ENCODE measurements at places on chromosomes 5 and 9.

DNA sequence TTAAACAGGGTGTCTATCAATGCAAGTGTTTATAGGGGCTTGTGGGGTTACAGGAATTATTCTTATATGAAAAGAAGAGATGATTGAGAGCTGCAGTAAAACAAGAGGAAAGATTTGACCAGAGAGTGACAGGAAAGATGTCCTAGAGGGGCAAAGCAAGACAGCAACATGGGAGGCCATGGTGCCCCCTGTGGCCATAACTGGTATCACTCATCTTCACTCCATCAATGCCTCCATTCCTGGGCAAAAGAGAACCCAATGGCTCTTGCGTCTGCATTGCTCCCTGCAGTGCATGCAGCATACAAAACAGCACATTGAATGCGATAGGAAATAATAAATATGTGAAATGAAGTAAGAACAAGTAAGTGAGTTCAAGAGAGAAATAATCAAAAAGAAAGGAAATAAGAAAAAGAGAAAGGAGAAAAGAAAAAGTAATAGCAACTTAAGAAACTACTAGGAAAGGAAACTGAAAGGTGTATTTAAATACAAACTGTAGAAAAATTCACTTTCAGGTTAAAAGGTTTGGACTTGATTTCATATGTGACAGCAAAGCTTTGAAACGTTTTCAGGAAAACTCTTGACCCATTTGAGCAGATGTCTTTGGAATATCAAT lies 206.6 kb downstream of the SEMA5A start:
- DNase-seq = no peak

GRCh38 chr9:98228392-98229089 lies 26.9 kb downstream of the TBC1D2 start:
- DNase-seq = no peak

- no peak for DNase-seq
These were observed 6.8 kb downstream of the MRPL36 start for GRCh38 chr5:1792842-1793266.

DNA sequence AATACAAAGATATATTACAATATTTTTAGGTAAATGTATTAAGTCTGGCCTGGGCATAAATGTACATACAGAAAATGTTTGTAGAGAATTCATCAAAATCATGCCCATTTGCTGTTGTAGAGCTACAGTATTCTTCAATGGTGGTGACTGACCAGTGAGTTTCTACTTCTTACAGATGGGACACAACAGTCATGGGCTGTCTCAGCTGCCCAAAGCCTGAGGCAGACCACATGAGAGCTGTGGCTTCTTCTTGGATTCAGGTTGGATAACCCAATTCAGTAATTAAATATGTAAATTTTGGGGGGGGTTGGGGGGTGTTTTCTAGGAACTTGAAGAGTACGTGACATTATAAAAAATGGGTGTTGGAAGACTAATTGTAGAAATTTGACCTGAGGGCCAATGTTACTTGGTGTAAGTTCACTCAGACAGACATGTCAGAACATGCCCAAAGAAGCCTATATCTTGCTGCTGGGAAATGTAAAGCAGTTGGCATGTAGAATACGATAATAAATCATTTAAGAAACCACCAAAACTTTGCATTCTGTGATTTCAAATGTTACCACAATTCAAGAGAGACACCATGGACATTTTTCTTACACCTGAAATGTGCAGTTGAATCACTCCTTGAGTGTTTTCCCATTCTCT lies 17.9 kb downstream of the STARD4 start:
- DNase-seq = no peak

DNA sequence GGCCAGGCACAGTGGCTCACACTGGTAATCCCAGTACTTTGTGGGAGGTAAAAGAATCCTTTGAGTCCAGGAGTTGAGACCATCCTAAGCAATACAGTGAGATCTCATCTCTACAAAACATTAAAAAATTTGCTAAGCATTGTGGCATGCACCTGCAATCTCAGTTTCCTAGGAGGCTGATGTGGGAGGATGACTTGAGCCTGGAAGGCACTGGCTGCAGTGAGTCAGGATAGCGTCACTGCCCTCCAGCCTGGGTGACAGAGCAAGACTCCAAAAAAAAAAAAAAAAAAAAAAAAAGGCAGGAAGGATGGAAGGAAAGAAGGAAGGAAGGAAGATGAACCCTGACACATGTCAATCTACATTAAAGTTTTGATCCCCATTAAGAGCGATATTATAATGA lies 1452.2 kb upstream of the ACO1 start:
- no peak for DNase-seq

DNA sequence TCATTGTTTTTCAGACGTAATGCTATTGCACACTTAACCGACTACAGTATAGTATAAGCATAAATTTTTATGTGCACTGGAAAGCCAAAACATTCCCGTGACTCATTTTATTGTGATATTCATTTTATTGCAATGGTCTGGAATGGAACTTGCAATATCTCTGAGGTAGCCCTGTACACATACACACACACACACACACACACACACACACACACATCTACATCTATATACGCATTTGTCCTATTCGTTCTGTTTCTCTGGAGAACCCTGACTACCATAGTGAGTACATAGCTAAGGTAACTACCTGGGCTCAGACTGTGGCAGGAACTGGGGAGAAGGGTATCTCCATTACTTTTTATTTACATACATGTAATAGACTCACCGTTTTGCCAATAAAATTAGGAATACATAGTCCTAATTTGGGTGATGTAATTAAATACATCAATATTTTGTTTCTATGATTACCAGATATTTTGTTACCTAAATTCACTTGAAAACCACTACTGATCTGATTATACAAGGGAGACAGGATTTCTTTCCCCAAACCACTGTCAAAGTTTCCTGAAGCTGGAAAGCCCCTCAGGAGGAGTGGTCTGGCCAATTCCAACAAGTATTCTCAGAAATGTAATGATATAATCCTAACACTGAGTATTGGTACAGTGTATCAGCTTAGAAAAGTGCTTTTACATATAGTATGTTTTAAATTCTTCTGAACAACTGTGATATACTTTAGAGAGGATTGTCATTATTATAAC lies 74.0 kb upstream of the PLPP1 start:
- no peak for DNase-seq

- DNase-seq = no peak
These were observed 67.5 kb upstream of the CCNG1 start for GRCh38 chr5:163369776-163370385.

DNA sequence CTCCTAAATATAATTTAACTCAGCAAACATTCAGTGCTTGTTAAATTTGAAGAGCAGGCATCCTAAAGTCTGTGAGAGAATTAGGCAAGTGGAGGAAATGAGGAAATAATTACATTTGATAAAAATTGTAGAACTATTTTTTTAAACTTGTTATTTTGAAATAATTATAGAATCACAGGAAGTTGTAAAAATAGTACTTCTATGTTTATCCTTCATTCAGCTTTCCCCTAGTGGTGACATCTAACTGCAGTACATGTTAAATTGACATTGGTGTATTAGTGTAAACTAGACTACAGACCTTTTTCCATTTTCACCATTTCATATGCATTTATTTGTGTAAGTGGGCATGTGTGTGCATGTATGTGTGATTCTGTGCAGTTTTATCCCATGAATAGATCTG lies 51.6 kb downstream of the F2RL2 start:
- no peak for DNase-seq

DNA sequence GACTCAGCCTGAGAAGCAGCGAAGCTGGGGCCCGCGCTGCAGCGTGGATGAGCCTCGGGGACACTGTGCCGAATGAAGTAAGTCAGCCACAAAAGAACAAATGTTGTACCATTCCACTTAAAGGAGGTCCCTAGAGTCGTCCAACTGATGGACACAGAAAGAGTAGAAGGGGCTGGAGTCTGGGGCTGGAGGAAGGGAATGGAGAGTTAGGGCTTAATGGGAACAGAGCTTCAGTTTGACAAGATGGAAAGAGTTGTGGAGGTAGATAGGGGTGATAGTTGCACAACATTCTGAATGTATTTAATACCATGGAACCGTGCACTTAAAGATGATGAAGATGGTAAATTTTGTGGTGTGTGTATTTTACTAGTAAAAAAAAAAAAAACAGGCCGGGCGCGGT lies 119.9 kb downstream of the EHMT1 start:
- no peak for DNase-seq

DNA sequence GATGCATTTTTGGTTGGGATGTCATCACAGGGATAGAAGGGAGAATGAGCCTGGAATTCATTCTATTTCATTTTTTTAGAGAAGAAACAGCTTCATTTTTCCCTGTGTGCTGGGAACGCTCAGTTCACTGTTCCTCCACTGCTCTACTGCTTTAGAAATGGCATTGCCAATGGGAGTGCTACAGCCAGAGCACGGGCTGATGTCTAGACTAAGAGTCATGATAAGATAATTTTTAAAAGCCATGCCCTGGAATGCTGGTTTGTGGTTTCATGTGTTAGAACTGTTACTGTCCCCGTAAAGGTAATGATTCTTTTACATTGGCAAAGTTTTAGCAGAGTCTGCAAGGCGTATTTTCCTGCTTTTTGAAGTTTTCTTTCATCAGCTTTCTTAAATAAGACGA lies 119.6 kb downstream of the SEMA6A start:
- no peak for DNase-seq

DNA sequence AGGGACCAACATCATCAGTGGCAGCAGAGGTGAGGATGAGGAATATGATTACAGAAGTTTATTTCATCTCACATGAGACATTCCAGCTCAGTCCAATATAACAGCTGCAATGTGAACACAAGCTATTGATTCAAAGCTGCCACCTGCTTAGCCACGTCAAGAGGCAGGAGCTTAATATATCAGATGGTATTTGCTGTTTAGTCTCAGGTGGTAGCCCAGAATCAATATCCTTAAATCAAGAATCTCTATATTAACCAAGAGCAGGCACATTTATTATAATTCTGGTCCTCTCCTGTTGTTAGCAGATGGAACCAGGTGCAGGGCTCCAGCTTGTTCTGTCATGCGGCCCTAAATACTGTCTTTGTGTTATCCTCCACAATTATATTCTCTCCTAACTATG lies 431.6 kb downstream of the ICE1 start:
- DNase-seq = no peak

GRCh38 chr5:39266442-39266841 lies 47.1 kb upstream of the FYB1 start:
- DNase-seq = no peak

GRCh38 chr5:104977529-104977928 lies 1414.9 kb upstream of the NUDT12 start:
- DNase-seq = no peak

DNA sequence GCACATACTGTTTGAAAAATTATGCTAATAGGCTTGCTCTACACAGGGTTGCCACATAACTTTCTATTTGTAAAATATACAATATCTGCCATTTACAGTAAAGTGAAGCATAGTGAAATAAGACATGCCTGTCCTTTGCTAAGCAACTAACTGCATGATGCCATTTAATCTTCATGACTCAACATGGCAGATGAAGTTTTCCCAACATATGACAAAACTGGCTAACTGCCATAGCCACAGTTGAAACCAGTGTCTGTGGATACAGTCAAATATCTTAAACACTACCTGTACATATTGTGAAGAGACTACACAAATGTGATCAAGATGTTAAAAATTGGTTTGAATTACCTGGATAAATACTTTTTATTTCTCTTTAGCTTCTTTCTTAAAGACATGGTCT lies 3.1 kb upstream of the DMAC1 start:
- no peak for DNase-seq

DNA sequence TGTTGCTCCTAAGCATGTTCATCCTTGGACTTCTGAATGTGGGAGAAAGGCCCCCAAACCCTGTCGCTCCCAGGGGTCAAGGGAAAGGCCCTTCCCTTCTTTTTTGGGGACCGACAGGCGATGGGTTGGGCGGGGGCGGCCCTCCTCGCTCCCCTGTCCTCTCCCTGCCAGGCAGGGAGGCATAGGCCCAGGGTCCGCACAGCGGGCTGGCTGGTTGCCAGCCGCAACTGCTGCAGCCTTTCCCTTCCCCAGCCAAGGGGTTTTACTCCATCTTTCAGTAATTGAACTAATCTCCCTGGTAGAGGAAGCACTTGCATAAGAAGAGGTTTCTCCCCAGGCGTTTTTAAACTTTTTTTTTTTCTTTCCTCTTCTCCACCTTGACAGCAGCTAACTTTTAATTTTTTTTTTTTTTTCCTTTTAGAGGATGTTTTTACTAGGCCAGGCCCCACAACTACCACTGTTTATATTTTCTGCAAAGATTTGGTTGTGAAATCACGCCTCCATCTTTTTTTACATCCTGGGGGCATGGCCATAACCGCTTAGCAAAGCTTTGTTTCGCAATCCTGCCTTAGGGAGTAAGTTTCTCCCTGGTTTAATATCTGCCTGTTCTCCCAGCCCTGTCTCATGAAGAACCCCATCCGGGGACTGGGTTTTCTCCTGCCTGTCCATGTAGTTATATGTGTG lies 216.9 kb upstream of the ZNF608 start:
- DNase-seq = no peak

GRCh38 chr5:111676466-111676865 lies 80.5 kb downstream of the NREP start:
- DNase-seq = no peak

GRCh38 chr9:35254237-35254636 lies 92.4 kb downstream of the UNC13B start:
- no peak for DNase-seq

DNA sequence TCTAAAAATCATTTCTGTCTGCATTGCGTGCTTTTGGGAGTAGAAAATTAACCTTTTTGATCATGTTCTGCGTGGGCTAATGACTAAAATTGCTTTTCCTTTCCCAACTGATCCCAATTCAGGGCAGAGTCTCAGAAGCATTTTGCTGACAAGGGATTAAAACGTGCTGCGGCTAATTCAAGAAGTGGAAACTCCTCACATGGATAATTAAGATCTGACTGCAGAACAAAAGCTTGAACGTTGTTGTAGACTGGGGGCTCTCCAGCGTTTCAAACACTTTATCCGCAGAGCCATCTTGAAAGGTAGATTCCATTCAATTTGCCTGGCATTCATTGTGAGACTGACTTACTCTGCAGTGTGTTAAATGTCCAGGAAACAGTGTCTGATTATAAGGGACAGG lies 485.3 kb upstream of the DMAC1 start:
- DNase-seq = no peak

DNA sequence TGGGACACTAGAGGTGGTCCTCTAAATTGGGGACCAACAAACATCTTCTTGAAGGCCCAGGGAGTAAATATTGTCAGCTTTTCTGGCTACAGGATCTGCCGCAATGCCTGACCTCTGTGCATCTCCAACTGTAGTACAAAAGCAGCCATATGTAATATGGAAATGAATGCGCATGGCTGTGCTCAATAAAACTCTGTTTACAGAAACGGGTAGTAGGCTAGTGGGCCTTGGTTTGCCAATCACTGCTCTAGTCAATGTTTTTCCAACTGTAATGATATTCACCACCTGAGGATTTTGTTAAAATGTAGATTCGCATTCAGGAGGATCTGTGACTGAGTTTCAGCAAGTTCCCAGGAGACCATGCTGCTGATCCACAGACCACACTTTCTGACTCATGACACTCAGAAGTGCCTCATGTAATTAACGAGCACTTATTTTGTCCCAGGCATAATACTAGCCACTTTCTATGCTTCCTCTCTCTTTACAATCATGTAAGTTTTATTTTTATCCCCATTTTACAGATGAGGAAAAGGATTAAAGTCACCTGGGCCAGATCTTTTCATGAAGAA lies 96.9 kb downstream of the MED27 start:
- no peak for DNase-seq

- no peak for DNase-seq
These were observed 36.9 kb upstream of the CDK20 start for GRCh38 chr9:88011005-88011766.

All from anterior cingulate cortex (tissue), 58 donors.